OCI-M1 (cell line): ENCODE measurements at places on chromosomes 12 and 14.
A peak's percentile ranks its signal among the peaks of the same experiment; 100 is the strongest.

- peak; percentile 80 for DNase-seq
Measured at GRCh38 chr12:53538209-53538689, 31.0 kb upstream of the NPFF start.

DNA sequence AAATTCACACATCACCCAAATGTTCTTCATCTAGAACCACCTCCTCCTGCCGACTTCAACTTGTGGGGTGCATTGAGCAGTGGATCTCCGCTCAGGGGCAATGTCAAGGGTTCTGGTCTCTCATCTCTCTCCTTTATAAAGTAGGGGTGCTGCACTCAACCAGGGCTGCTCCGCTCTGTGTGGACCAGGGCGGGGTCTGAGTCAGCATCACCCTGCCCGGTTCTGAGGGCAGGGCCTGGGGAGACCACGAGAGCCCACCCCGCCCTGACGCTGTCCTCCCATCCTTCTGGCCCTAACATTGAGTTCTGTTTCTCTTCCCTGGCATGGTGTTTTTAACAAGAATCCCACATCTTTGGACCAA, 311.6 kb upstream of the DIO3 start:
- no peak for DNase-seq

- no peak for DNase-seq
Measured at GRCh38 chr12:44889926-44890325, 13.8 kb upstream of the NELL2 start.

- no peak for DNase-seq
Measured at GRCh38 chr14:101937926-101938767, 26.2 kb upstream of the DYNC1H1 start.

- no peak for DNase-seq
Measured at GRCh38 chr14:71183876-71184689, 276.8 kb downstream of the PCNX1 start.

GRCh38 chr14:31939934-31940333, 137.2 kb upstream of the ARHGAP5 start:
- no peak for DNase-seq

- DNase-seq: no peak
Measured at GRCh38 chr12:39122562-39123204, 217.3 kb upstream of the CPNE8 start.

DNA sequence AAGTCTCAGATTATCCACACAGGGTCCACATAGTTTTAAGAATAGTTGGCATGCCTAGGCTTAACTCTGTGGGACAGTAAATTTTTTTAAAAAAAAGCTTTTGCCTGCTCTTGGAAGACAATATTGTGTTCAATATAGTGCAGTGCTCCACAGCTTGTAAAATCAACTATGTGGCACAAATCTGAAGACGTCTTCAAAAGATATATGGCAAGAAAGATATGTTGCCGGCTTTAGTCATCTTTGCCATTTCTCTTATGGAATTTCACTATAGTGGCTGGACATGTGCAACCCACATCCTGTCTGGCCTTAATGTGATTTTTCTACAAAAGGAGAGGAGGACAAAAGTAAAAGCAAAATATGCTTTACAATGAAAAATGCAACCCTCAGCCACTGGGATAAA, 90.5 kb downstream of the MGST1 start:
- DNase-seq: no peak

GRCh38 chr12:124579921-124580517, 12.6 kb upstream of the NCOR2 start:
- DNase-seq: no peak

- DNase-seq: no peak
Measured at GRCh38 chr12:46609674-46610073, 216.1 kb downstream of the SLC38A4 start.

- DNase-seq: no peak
Measured at GRCh38 chr12:14129611-14130195, 148.3 kb upstream of the GRIN2B start.

GRCh38 chr14:52370406-52370935, 56.4 kb downstream of the PTGER2 start:
- DNase-seq: no peak

GRCh38 chr12:80721326-80721725, 4.6 kb downstream of the MYF5 start:
- no peak for DNase-seq

GRCh38 chr14:38226366-38226765, 18.7 kb downstream of the SSTR1 start:
- no peak for DNase-seq

DNA sequence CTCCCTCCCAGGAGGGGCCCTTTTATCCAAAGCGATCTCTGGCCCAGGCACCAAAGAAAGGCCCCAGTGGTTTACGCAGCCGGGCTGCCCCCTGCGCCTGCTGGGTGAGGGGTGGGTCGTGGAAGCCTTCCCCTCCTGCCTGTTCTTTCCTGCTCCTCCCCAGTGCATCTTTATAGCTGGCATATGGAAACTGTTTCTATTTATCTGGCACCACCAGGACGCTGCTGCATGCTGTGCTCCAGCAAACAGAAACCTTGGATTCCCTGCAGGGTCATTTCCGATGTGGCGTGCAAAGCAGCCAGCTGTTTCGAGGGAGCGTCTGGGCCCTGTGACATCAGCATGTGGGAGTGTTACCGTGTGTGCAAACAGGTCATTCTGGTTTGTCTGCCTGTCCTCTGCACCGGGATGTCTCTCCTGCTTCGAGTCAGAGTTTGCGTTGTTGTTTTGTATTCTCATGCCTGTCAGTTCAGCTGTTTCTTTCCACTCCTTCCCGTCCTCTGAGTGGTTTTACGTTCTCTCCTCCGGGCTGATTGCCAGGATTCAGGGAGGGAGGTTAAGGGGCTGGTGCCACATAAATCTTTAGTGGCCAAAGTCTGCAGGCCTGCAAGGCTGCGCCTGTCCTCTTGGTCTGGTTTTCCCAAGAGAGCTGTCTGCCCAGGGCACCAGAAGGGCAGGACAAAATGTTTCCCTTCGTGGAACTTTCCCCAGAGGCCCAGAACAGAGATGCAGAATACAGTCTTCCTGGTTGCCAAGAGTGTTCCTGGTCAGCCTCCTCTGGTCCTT, 24.6 kb downstream of the TPCN1 start:
- DNase-seq: no peak

GRCh38 chr14:73741386-73741875, 27.2 kb upstream of the PNMA1 start:
- DNase-seq: peak; percentile 86

GRCh38 chr14:59199614-59200013, 11.1 kb downstream of the DAAM1 start:
- no peak for DNase-seq

DNA sequence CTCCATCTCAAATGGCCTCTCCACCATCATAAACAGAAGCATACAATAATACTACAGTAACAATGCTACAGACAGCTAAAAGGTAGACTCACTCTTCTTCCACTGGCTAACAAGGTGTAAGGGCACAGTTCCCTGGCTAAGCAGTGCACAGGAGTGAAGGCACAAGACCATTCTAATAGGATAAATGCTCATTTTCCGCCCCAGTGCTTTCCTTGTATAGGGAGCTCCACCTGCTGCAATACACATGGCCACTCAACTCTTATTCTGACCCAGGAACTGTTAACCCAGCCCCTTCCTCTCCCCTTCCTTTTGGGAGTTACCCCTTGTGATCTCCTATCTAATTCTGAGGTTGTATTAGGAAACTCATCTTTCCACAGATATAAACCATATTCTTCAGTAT, 124.6 kb downstream of the KCNK10 start:
- DNase-seq: no peak

GRCh38 chr14:69077841-69078240, 75.1 kb downstream of the DCAF5 start:
- DNase-seq: no peak

DNA sequence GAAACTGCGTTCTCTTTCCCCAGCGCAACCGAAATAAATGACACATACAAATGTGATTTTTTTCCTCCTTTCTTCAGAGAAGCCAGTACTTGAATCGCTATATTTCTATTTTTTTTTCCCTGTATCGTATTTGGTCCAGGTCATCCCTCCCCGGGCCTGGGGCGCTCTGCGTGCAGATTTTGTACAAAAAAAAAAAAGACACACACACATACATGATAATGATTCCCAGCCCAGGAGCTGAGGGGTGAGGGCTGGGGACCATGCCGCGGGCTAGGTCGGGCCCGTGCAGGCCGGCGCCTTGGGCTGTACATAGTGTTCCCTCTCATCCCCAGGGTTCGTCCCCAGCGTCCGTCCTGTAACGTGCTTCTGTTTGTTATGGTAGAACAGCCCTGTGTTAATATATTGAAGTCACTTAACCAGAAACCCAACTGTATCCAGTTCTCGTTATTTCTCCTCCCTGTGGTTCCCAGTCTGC, 3.0 kb downstream of the HOXC9 start:
- no peak for DNase-seq

DNA sequence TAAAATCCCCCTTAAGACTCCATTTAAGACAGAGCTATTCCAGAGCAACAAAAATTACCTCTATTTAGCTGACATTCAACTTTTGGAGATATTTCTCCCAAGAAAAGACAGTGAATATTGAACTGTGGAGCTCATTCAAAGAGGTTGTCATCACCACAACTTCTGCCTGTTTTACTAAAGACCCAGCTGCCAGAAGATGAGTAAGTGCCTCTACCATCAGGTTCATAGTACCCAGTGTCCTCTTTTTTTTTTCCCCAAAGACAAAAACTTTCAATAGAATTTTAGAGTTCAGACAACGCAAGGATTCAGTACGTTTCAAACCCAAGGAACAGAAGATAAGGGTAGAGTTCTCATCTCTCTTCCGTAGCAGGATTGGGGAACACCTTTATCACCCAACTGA, 461.3 kb downstream of the BCAT1 start:
- no peak for DNase-seq

GRCh38 chr14:53127151-53127550, 26.0 kb downstream of the DDHD1 start:
- DNase-seq: no peak

- DNase-seq: no peak
Measured at GRCh38 chr14:104604458-104605449, at the start of gene TMEM179. TSS of gene TMEM179 (minus strand) at chr14:104604772. CDS start at chr14:104604741, 31 bp downstream.

DNA sequence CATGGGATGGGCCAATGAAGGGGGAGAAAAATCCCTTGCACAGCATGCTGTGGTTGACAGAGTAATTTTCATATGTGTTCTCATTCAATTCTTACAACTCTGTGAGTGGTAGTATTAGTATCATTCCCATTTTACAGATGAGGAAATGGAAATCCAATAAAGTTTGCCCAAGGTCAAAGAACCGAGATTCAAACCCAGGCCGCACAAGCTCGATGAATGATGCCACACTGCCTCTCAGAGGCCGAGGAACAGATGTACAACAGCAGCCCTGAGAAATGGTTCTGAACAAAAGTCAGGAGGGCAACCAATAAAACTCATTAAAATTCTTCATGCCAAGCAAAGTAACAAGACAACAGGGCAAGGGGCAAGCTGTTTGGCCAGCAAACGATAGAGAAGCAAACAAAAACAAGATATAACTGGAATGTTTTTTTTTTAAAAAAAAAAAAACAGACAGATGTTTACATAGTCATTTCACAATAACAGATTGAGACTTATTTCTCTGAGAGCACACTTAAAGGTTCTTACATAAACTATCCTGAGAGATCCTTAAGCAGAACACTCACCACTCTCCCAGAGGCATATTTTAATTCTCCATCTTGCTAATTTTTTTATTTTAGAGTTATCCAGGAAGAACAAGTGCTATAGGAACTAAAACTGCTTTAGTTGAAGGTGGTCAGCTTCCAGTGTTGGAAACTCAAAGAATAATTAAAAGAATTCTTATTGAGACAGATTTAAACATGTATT, 85.8 kb downstream of the EXOC5 start:
- peak; percentile 28 for DNase-seq

- DNase-seq: peak; percentile 17
Measured at GRCh38 chr14:48983351-48983888, 602.8 kb downstream of the RPS29 start.

DNA sequence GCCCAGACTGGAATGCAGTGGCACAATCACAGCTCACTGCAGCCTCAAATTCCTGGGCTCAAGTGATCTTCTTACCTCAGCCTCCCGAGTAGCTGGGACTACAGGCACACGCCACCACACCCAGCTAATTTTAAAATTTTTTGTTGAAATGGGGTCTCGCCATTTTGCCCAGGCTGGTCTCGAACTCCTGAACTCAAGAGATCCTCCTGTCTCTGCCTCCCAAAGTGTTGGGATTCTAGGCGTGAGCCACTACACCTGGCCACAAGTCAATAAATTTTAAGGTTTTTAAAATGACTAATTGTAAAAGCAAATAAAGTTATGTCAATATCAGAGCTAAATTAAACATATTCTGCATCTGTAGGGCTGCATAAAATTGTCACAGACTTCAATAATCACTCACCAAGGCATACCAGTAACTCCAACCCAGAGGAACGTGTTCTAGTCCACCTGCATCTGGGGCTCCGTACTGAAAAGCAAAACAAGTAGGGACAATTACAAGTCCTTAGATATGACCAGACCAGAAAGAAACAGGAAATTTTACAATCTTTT, 13.9 kb downstream of the GNS start:
- no peak for DNase-seq

GRCh38 chr14:39318574-39318973, 84.9 kb downstream of the MIA2 start:
- DNase-seq: no peak

GRCh38 chr14:52332269-52332668, 18.2 kb downstream of the PTGER2 start:
- DNase-seq: no peak

DNA sequence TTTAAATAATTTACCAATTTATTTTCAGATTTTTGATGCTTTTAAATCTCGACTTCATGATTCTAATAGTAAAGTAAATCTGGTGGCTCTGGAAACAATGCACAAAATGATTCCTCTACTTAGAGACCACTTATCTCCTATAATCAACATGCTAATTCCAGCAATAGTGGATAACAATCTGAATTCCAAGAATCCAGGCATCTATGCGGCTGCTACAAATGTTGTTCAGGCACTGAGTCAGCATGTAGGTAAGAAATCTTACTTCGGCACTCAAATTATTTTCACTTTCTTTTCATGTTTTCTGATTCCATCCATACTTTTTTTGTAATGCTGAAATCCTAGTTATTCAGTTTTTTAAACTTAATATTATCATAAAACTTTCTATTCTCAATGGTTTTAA, 15.5 kb upstream of the PRPF39 start:
- DNase-seq: peak; percentile 16

- no peak for DNase-seq
Measured at GRCh38 chr14:31879661-31880348, 197.3 kb upstream of the ARHGAP5 start.

DNA sequence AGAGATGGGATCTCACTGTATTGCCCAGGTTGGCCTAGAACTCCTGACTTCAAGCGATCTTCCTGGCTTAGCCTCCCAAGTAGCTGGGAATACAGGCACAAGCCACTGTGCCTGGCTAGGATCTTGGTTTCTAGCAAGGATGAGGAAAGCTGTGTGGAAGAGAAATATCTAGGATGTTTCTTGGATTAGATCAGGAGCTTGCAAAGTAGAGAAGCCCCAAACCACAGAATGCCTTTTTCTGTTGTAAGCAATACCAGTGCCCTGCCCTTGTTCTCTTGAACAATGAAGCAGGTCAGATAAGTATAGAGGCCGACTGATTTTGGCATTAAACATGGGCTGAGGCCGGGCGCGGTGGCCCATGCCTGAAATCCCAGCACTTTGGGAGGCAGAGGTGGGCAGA, 44.3 kb upstream of the STRN3 start:
- no peak for DNase-seq

GRCh38 chr12:64091186-64091585, 130.9 kb downstream of the KICS2 start:
- no peak for DNase-seq

- DNase-seq: no peak
Measured at GRCh38 chr14:20723488-20723887, 22.2 kb upstream of the EDDM3A start.

GRCh38 chr12:48781750-48782456, 7.0 kb downstream of the ADCY6 start:
- DNase-seq: no peak
